ENCODE measurements at places on chromosomes 12 and 14.

GRCh38 chr12:53995002-53995377, 5.0 kb upstream of the HOXC9 start:
- no peak for DNase-seq

DNA sequence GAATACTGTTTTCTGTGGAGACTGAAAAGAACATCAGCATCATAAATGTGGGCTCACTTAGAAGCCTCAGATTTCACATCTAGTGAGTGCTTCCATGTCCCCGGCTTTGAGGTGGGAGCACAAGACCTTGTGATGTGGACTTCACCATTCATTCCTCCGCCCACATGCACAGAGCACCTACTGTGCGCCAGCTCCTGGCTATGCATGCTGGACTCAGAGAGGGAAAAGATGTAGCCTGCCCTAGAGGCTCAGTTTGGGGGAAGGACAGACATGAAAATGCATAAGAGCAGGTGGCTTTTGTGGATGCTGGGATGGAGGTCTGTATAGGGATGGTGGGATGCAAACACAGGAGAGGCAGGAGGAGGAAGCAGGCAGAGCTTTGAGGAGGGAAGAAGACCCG, 65.0 kb downstream of the SERPINA3 start:
- no peak for DNase-seq

GRCh38 chr14:59117754-59118528, 70.5 kb upstream of the DAAM1 start:
- no peak for DNase-seq

GRCh38 chr14:58923751-58924405, 264.6 kb upstream of the DAAM1 start:
- DNase-seq = no peak

GRCh38 chr12:31440586-31440985, 114.6 kb upstream of the SINHCAF start:
- no peak for DNase-seq

DNA sequence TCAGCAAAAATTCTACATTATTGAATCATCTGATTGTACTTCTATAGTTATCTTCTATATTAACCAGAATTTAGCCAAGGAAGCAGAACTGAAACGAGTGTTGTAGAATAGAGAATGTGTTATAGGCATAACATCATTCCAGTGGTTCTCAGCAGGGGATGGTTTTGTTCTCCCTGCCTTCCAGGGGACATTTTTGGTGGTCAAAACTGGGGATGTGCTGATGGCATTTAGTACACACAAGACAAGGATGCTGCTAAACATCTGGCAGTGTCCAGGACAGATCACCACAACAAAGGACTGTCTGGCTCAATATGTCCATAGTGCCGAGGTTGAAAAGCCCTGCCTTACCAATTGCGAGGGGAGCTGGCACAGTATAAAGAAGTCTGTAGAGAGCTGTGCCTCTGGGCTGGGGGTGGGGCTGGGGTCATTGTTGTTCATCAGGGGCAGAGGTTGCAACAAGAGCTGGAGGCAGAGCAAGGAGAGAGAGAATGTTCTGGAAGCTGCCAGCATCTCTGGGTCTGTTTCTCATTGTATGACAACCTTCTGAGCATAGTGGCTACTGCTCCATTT, 1472.8 kb downstream of the AACS start:
- no peak for DNase-seq

All from central memory CD4-positive, alpha-beta T cell (primary cell).